Ovary (tissue), 10 donors: ENCODE measurements at places on chromosomes 2 and 18.

DNA sequence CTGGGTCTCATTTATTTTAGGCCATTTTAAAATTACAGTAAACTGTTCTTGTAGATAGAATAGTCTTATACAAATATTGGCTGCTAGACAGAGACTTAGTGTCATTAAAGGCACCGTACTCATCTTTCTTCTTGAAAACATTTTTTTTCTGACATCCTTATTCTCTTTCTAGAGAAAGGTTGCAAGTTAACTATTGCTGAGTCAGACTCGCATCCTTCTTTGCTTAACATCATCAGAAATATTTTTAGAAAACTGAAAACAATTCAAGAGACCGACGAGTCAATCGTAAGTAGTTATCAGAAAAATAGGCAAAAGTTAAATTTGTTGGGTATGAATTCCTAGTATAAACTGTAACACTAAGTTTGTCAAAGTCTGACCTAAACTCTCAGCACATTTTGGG is 72.2 kb downstream of the HNMT start:
- no peak for DNase-seq

GRCh38 chr18:42514512-42514911 is 559.5 kb downstream of the PIK3C3 start:
- no peak for DNase-seq

DNA sequence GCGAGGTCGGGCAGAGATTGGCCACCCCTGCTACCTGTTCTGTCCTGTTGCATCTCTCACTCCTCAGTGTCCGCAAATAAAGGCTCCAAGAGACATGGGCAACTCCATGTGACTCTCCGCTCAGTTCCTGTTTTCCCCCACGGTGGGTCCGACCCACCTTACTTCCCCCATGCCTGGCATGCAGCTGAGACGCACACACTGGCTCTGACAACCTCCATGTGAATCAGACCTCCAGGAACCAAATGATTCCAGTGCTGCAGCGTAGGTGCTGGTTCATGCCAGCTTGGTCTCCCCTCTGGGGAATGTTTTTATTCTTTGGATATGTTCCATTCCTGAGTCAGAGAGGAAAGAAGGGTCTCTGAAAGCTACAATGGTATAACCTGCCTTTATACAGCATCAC is 221.5 kb downstream of the SH3RF3 start:
- DNase-seq, result no peak

DNA sequence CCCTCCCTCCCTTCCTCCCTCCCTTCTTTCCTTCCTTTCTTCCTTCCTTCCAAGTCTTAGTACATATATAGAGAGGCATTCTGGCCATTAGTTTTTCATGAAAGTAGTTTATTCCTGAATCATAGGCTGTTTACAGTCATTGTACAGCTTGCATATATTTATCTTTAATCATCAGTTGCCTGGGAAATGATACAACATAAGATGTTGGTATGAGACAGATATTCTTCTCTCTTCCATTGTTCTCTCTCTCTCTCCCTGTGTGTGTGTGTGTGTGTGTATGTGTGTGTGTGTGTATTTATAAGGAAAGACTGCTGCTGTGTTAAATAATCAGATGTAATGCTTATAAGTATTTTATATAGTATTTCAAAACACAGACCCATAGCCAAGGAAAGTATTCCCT is 289.8 kb upstream of the UBE2E3 start:
- no peak for DNase-seq
